ENCODE measurements at places on chromosomes 1 and 21.

DNA sequence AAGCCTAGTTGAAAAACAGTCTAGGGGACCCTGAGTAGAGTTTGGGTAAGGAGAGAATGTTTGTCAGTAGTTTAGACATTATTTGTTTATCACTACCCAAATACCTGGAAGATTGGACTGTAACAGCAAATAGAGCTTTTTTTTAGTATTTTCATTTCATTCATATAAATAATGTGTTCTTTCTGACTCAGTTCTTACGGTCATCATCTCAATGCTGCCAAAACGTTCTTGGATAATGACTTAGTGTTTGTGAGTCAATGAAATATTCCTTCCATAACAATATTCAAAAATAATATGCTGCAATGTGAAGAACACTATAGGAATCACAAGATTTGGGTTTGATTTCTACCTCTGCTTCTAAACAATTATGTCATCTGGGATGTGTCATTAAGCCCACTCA is 400.0 kb upstream of the PKN2 start:
- DNase-seq: no peak

- no peak for DNase-seq
Measured at GRCh38 chr1:3312898-3313575, 141.4 kb upstream of the ARHGEF16 start.

GRCh38 chr1:158007667-158008386 is 14.4 kb downstream of the KIRREL1 start:
- no peak for DNase-seq

DNA sequence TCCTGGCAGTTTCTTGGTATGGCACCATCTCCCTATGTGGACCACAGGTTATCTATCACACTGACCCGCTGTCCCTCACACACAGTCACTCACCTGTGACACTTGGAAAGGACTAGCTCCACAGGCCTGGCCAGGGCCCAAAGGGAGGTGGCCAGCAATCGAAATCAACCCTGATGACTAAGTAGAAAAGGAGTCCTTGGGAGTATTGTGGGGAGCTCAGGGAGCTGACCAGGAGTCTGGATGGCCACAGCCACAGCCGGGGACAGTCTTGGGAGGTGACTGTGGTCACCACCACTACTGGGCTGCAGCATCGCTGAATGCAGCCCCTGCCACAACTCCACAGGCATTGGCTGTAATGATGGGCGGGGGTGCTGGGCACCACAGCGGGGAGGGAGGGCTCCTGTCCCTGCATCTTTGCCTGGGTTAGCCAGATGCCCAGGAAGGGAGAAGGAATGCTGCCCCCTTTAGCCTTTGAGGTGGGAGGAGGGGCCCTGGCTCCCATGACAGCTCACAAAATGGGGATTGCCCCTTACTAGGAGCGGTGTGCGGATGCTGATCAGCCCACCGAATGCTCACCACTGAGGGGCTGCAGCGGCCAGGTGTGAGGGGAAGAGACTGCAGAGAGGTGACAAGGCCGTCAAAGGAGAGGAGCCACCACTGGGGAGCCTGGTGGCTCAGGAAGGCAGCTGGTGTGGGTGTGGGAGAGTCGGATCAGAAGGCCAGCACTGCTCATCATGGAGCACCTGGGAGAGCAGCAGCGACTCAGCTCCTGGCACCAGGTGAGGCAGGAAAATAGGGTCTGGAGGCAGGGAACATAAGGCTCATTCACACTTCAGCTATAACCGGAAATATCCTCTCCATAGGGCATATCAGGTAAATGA is 61.3 kb downstream of the H3-3A start:
- no peak for DNase-seq

GRCh38 chr1:49013079-49013478 is 236.4 kb upstream of the BEND5 start:
- no peak for DNase-seq

GRCh38 chr1:6624710-6625583 is at the start of gene THAP3:
Gene THAP3, plus strand, starts transcription at chr1:6624868. Its CDS starts 351 bp downstream, at chr1:6625219.
- DNase-seq: peak; percentile 90

- DNase-seq: no peak
Measured at GRCh38 chr1:24481101-24481500, 21.5 kb upstream of the RCAN3 start.

GRCh38 chr1:10368194-10368593 is 30.7 kb upstream of the PGD start:
- DNase-seq: no peak

GRCh38 chr1:55582084-55582483 is 366.9 kb upstream of the USP24 start:
- no peak for DNase-seq

- DNase-seq: no peak
Measured at GRCh38 chr1:32755810-32756159, 53.2 kb upstream of the SYNC start.

- DNase-seq: no peak
Measured at GRCh38 chr1:68128157-68128556, 77.7 kb upstream of the DIRAS3 start.

- DNase-seq: no peak
Measured at GRCh38 chr1:160360227-160360695, 6.6 kb upstream of the NHLH1 start.

DNA sequence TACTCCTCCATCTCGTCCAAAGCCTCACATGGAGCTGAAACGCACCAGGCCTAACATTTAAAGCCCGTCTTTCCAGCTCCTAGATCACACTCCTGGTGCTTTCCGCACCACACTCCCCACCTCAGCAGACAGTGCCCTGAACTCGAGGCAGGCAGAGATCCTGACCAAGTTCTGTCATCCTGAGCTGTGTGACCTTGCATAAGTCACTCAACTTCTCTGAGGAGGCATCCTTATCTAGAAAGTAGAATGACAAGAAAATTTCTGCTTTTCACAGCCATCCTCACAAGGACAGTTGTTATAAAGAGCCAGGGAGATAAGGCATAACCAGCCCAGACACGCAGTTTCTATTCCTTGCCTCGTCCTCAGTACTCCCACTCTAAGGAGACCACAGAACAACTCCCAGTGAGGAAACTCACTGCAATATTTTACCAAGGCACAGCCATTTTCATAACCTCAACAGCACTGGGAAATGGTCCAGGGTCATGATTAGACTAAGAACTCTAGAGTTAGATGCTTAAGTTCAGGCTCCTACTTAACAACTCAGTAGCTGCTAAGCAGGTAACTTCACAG is 3.1 kb downstream of the LRP8 start:
- DNase-seq: no peak

- no peak for DNase-seq
Measured at GRCh38 chr1:156659661-156659987, 17.6 kb downstream of the NES start.

- DNase-seq: no peak
Measured at GRCh38 chr1:64856553-64856952, 109.8 kb downstream of the JAK1 start.

- DNase-seq: no peak
Measured at GRCh38 chr1:46488343-46489168, 1.1 kb upstream of the DMBX1 start.

DNA sequence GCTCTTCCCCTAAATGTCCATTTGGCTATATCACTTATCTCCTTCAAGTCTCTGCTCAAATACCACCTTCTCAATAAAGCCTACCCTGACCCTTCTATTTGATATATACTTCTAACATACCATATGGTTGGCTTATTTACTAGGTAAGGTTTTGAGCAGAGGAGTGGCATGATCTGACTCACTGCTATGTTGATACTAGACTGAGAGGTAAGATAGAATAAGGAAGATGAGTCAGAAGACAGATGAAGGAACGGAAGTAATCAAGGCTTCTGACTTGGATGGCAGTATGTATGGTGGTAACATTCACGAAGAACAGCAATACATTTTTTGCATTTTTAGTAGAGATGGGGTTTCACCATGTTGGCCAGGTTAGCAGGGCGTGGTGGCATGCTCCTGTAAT is 4.8 kb upstream of the HRNR start:
- DNase-seq: no peak

DNA sequence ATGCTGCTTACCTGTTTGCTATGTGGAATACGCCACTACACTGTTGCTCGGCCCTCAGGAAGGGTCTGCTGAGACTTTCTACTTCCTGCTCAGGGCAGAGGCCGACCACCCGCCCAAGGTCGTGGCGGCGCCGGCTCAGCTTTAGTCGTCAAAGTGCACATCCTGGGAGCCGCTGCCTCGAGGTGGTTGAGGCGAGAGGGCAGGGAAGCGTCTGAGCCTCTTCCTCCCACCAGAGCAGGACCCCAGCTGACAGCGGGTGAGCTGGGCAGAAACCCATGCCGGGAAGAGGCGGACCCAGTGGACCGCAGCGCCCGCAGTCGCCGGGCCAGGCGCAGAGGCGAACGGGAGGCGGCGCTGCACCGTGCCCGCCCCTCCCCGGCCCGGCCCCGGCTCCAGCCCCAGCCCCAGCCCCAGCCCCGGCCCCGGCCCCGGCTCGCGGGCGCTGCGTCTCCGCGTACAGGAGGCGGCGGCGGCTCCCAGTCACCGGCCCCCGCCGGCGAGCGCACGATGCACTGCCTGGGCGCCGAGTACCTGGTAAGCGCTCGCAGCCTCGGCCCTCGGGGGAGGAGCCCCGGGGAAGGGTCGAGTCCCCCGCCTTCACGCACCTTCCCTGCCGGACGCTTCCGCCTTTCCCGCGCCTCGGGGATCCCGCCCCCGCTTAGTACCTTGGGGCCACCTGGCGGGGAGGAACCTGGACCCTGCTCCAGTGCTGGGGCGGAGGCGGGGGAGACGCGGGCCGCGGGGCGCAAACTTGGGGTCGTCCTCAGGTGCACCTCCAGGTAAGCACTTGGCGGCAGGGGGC is at the start of gene SLC44A3:
Gene SLC44A3, plus strand, starts transcription at position 413 of the 802 bp plus-strand sequence. Its CDS starts 95 bp downstream, at position 508.
- peak; percentile 58 for DNase-seq

GRCh38 chr1:8816831-8817411 is 519 bp downstream of the RERE start:
- DNase-seq: peak; percentile 32

DNA sequence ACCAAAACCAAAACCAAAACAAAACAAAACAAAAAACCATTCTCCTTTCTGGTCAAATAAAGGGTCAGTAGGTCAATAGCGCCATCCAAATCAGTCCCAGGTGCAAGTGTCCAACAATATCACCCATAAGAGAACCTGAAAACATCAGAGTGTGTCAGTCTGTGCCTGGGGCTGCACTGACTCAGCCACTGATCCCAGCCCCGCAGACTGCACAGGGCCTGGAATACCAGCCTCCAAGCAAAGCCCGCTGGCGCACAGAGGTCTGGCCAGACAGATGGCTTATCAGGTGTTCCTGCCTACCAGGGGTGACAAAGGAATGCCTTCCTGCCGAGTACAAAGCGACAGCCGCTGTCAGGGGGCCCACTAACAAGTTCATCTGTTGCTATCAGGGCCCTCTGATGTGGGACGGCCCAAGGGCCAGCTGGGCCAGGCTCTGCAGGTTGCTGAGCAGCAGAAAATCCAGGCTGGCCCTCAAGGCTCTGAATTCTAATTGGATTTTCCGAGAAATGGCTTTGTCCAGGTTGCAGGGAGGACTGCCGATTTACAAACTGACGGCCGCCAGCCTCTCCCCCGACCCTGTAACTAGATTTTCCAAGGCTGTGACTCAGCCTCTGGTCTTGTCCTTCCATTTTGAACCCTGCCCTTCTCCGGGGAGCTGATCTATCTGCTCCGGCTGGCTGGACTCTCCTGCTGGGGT is 13.7 kb upstream of the TMEM51 start:
- DNase-seq: no peak

GRCh38 chr1:159204161-159205141 is at the start of gene ACKR1:
Gene ACKR1, plus strand, starts transcription at chr1:159204875. Its CDS starts 85 bp downstream, at chr1:159204960.
- DNase-seq: no peak

- DNase-seq: no peak
Measured at GRCh38 chr1:180674603-180675530, 43.0 kb downstream of the XPR1 start.

DNA sequence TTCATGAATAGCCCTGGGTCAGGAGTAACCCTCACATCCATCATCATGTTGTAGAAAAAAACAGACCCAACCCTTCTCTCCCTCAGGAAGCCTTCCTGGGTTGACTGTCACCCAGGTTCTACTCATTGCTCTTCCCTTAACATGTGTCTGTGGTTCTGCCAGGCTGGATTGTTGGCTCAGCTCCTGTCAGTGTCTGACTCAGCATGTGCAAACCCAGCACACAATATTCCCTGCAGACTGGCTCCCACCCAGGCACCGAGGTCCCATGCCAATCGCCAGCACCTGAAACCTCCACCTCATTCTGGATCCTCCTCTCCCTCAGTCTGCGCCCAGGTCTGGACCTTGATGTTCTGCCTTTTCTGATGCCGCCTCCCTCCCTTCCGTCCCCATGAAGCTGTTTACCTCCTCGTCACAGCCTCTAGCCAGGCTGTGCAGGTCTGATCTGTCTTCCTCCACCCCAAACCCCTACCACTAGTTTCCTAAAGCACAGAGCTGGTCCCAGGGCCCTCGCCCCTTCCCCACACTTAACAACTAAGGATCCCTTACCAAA is 4.3 kb upstream of the S100A8 start:
- no peak for DNase-seq

GRCh38 chr1:17053685-17054410 is at the start of gene SDHB:
Gene SDHB, minus strand, starts transcription at chr1:17054032. Its CDS starts 13 bp downstream, at chr1:17054019.
- DNase-seq: peak; percentile 81

DNA sequence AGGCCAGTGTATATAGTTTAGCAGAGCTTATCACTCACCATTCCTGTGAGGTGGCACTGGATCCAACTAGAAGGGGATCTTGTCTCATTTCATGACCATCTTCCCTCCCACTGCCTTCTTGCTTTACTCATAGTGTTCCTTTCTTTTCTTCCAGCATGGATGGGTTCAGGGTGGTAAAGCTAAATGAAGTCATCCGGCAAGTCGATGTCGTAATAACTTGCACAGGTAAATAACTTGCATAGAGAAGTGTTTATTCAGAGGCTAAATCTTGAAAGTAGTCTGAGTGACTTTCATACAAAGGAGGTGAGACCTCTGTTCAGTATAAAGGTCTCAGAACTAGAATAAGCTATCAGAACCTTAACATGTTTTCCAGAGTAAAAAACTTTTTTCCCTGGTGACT is 16.6 kb upstream of the STRIP1 start:
- DNase-seq: no peak

GRCh38 chr1:73782901-73783300 is 415.1 kb downstream of the LRRIQ3 start:
- no peak for DNase-seq

DNA sequence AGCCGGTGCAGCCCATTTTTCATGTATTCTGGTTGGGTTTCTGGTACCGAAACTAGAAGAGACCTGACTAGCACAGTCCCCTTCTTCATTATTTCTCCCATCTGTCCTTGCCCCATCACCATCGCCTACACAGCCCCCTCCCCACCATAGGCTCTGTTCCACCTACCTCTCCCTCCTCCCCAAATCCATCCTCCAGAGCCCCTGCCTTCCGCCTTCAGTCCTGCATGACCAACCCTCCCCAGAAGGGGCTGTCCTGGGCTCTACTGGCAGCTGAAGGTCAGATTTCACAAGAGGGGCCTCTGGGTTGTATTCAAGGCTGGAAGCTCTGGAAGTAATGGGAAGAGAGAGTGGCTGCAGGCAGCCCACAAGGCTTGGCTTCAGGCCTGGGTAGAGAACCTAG is 55.2 kb downstream of the SDC3 start:
- DNase-seq: no peak

DNA sequence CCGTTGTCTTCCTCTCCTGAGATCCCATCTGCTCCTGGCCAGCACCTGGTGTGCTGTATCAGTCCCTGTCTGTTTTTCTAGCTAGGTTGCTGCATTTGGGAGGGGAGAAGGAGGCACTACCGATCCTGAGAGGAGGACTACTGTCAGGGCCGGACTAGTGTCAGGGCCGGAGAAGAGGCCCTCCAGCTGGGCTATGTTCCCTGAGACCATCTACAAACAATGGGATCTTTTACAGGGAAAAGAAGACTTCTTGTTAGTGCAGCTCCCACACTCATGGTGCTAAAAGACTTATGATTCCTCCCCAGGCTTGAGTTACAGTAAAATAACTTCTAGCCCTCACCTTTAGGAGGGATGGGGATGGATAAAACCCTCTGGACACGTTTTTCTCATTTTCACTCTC is 141.0 kb upstream of the TNR start:
- DNase-seq: no peak
